ENCODE measurements at places on chromosomes 1 and 21.

DNA sequence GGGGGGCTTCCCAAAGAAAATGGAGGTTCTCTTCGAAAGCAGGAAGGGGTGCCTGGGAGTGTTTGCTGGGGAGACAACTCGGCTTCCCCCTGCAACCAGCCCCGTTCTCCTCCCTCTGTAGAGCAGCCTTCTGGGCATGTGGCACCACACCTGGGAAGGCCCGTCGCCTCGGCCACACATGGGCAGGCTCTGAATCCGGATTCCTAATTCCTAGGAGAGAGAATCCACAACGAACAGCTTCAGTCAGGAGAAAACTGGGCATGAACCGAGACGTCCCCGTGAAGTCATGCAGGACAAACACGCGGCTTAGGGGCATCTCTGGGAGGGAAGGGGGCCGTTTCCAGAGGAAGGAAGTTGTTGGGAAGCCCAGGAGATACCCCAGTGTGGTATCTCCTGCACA, 224.5 kb downstream of the KAZN start:
- DNase-seq: no peak

DNA sequence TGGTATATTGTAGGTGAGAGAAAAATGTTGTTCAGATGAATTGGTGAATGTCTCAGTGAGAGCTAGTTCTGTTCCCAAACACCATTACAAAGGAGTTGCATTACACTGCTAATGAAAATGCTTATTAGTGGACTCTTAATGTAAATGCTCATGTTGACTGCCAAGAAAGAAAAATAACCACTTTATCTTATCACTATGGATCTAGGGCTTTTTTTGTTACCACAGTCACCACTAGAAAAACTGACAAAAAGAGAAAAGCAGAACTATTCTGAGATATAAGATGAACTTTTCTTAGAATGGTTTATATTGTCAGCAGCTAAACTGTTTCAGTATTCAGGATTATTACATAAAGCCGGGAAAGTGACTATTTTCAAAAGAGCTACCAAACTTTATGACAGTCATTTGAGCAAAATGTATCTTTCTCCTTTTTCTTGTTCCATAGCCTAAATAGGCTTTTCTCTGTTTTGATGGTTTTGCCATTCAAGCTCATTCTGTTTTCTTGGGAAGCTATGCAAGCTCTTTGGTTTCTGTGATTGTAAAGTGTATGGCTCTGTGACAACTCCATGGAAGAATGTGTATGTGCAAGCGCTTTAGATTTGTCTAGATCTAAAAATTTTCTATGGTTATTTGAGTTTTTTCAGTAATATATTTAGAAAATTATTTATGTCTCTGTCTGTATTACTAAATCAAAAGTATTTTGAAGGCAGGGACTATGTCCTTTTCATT, 64.2 kb upstream of the DPH5 start:
- no peak for DNase-seq

DNA sequence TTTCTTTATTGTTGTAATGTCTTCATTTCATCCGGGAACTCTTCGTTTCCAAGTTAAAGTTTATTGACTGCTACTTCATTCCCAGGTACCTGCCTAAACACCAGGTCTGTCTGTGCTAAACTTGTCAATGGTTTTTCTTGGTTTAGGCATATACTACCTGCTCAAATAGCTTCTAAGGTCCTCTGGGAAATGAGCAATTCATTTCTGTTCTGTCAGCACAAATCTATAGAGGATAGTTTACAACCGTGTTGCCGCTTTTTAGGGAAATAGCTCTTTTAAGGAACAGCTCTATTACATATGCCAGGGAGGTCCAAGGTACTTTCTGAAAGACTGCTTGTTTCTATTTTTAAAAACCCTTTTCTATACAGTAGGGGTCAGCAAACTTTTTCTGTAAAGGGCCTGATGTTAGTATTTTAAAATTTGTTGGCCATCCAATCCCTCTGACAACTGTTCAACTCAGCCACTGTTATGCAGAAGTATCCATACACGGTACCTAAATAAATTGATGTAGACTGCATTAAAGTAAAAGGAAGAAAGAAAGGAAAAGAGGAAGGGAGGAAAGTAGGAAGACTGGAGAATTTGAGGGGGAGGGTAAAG, 222.7 kb upstream of the PTBP2 start:
- DNase-seq: no peak

- no peak for DNase-seq
Observed at GRCh38 chr1:7529917-7530316, 241.2 kb upstream of the VAMP3 start.

DNA sequence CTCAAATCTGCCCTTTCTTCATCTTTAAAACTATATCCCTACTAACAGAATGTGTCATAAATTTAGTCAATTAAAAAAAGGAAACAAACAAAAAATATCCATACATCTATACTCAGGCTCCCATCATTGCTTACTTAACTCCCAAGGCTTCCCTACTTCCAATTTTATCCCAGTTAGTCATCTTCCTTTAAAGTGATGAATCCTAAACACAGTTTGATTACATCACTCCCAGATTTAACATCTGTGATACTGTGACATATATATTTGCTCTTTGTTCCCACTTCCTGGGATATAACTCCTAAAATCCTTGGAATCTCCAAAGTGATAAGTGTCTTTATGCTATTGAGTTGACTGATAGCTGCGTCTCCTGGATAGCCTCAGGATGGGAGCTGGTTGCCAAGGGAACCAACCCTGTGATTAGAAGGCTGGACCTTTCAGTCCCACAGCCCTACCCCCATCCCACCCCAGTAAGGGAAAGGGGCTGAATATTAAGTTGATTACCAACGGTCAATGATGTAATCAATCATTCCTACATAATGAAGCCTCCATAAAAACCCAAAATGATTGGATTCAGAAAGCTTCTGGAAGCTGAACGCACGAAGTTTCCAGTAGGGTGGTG, 21.6 kb downstream of the GLMN start:
- no peak for DNase-seq

DNA sequence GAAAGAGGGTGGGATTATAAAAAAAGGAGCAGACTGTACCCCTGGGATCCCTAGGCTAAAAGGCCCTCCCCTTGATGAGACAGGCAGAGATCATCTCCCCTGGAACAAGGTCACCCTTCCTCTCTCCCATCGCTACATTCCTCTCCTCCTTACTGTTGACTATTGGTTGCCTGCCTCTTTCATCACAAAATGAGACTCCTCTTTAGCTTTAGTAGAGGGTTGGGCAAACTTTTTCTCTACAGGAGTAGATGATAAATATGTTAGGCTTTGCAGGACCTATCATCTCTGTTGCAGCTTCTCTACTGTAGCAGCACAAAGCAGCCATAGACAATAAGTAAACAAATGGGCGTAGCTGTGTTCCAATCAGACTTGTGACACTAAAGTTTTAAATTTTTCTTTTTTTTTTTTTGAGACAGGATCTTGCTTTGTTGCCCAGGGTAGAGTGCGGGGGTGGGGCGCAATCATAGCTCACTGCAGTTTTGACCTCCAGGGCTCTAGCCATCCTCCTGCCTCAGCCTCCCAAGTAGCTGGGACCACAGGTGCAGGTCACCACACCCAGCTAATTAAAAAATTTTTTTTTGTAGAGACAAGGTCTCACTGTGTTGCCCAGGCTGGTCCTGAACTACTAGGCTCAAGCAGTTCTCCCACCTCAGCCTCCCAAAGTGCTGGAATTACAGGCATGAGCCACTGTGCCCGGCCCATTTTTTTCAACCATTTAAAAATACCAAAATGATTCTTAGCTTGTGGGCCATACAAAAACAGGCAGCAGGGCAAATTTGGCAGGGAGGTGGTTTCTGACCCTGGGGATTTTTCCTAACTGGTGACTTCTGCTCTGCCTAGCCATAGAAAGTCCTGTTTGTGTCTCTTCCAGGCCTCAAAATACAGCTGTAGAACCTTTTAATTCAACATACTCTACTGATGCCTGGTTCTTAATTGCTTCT, 15.1 kb downstream of the MCL1 start:
- no peak for DNase-seq

- no peak for DNase-seq
Observed at GRCh38 chr21:23977971-23978370, 1629.3 kb downstream of the MRPL39 start.

All from activated CD4-positive, alpha-beta T cell treated with anti-CD3 and anti-CD28 coated beads, Interleukin-2, amount 50 U/mL, for 24 hours (primary cell).